Kasumi-1 (cell line): ENCODE measurements at places on chromosomes 5 and 9.

GRCh38 chr5:150204590-150204960 lies 14.7 kb downstream of the SLC6A7 start:
- no peak for DNase-seq

DNA sequence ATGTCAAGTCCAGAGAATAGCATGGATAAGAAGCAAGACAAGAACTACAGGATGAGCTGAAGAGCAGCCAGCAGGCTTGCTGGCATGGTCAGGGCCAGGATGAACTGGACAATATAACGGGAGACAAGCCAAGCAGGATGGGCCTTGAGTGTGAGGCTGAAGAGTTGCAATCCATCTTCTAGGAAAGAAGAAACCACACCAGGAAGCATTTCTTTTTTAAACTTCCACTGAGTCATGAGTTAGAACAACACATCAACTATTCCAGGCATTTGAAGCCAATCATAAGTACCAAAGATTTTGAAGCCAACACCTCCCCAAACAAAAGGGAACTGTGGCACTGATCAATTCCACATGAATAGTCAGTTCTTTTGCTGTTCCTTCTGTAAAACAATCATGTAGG lies 27.3 kb downstream of the SLC31A2 start:
- DNase-seq: no peak

GRCh38 chr5:142303565-142303964 lies 21.3 kb downstream of the SPRY4 start:
- no peak for DNase-seq

DNA sequence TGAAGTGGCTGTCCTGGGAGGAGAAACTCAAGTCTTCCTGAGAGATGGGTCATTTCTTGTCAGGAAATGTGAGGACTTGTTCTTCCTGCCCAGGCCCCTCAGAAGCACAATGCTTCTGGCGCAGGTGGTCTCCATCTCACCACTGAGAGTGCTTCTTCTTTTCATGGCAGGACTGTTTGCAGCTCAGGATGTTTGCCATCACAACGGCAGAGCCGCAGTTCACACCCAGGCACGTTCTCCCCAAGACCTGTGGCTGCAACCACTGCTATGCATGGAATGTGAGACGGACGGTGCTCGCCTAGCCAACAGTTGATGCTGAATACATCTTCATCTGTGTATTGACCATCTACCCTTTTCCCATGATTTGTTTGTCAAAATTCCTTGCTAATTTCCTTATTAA lies 216.3 kb downstream of the GADD45G start:
- no peak for DNase-seq

GRCh38 chr5:171581781-171582180 lies 162.3 kb downstream of the FGF18 start:
- DNase-seq: no peak

DNA sequence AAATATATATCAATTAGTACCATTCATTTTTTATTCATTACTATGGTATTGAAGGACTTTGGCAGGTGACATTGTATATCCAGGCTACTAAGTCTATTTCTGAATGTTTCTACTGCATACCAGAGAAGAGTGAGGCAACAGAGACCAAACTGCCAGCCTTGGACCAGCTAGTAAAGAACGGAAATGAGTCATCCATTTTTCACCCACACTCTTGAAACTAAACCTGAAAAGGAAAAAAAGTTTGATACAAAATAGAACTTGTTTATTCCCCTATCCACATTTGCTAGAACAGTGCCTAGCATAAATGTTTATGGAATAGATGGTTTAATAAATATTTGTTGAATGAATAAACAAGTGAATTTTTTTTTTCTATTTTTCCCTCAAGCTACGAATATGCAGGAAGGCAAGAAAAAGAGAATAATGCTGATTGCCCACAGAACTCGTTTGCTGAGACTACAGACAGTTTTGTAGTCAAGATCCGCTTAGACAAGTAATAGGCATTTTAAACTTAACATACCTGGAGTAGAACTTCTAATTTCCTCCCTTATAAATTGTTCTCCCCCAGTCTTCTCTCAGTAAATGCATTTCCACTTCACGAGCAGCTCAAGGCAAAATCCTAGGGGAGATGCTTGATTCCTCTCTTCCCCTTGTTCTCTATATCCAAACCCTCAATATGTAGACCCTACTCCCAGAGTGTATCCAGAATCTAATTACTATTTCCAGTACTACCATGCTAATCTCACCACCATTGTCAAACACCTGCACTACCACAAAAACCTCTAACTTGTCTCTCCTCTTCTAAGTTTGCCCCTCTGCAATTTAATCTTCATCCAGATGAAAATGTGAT lies 146.2 kb upstream of the RASA1 start:
- DNase-seq: peak; percentile 90

DNA sequence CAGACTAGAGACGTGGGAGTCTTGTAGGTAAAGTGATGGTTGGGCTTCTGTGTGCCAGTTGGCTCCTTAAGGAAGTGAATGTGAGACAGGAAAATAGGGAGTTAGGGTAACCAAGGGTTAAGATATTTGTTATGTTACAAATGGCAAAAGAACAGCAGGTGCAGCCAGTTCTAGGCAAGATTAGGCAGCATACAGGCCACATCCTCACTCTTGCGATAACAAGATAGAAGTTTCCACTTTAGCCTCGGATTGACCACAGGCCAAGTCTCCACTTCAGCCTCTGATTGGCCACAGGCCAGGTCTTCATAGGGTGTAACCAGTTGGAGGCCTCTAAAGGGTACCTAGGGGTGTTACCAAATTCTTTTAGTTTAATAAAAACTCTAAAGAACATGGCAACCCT lies 54.6 kb upstream of the ABCA1 start:
- DNase-seq: no peak

- DNase-seq: peak; percentile 3
Observed at GRCh38 chr5:83568186-83568585, 96.6 kb downstream of the VCAN start.

DNA sequence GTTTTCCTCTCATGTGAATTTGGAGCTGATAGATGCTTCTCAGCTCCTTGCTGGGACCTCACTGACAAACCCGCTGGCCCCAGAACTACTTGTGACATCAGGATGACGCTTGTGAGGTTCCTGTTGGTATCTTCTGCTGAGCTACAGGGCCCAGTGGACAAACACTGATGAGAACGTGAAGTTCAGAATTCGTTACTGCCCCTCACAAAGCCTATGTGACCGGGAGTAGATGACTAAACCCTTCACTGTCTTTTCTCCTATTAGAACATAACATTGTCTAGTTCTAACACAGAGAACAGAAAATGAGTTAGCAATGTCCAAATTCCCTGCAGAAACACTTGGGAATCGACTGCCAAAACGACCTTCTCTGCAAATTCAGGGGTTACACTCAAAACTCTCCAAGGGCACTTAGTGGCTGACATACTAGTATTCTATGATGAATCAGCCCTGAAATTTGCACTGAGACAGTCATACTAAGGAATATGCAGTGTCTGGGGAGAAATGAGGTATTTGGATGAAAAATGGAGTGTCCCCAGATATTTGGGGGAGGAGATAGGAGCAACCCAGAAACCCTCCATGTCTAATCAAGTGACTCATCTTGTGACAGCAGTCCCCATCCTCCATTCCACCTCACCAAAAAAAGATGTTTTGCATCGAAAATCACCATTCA lies 143.2 kb upstream of the TRIM32 start:
- no peak for DNase-seq

- DNase-seq: no peak
Observed at GRCh38 chr5:82885627-82886389, 191.4 kb downstream of the TMEM167A start.

DNA sequence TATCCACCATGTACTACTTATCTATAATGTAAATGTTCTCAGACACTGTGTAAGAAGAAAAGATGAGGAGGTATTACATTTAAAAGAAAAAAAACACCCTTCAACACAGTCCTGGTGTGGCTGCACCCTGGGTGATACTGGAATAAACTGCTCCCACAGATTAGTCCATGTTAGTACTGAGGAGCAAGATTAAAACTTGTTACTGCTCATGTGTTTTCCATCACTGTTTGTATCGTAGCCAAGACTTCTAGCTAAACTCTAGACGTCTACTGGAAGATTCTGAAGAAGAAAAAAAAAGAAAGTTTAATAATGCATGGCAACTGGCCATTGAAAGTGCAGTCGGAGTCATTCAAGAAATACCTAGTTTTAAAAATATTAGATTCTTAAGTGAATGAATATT lies at the start of gene ASPN:
ASPN (minus strand) TSS at position 178 of the 400 bp plus-strand sequence.
- DNase-seq: no peak

- DNase-seq: no peak
Observed at GRCh38 chr5:155952486-155953089, 374.4 kb upstream of the SGCD start.

- no peak for DNase-seq
Observed at GRCh38 chr5:141672841-141673813, 8.9 kb downstream of the ARAP3 start.

DNA sequence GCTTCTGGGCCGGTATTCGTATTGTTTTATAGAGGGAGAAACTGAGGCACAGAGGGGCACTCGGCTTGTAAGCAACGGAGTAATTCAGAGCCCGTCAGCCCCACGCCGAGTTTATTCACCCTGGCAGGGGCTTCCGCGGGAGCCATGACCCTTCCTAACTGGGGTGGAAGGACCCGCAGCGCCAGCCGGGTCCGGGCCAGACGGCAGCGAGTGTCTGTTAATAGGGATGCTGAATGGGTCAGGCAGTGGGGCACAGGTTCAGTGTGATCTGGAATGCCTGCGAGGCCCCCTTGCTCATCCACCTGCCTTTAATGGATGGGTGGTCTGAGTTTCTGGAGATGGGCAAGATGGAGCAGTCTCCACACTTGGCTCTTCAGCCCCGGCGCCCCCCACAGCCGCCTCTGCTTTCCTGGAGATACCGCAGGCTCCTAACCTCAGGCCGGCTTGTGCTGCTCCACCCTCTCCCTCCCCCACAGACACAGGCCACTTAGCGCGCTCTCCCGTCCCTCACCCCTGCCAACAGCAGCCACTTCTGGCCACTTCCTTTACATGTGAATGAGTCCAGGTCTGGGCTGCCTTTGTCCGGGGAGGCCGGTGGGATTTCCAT lies 147.1 kb downstream of the ERCC6L2 start:
- DNase-seq: no peak

- DNase-seq: no peak
Observed at GRCh38 chr5:157624144-157624543, 28.1 kb downstream of the SOX30 start.

DNA sequence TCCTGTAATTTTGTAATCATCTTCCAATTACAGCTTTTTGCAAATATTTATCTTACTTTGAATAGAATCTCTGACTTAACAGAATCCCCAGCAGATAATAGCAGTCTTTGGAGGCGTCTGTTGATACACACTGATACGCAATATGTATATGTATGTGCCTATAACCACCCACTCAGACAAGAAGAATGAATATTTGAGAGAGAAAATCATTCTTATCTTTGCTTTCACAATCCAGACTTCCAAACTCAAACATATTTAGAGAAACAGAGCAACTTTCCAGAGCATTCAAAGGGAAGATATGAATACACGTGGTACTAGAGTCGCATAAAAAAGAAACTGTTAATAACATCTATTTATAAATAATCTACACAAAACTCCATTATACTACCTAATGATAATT lies 6.1 kb downstream of the RORB start:
- DNase-seq: no peak

DNA sequence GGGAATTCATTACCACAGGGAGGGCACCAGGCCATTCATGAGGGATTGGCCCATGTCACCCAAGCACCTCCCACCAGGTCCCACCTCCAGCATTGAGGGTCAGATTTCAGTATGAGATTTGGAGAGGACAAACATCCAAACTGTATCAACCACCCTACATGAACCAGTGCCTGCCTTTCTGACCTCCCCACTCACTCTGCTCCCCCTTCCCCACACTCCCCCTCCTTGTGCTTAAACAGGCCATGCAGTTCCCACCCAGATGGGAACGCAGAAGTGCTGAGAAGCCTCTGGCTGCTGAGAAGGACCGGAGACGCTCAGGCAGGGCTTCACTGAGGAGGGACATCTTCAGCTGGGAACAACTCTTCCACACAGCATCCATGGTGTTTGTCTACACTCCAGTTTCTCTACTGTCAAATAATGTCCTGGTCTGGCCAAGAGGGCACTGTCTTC lies 30.0 kb upstream of the ADAMTS2 start:
- DNase-seq: no peak

DNA sequence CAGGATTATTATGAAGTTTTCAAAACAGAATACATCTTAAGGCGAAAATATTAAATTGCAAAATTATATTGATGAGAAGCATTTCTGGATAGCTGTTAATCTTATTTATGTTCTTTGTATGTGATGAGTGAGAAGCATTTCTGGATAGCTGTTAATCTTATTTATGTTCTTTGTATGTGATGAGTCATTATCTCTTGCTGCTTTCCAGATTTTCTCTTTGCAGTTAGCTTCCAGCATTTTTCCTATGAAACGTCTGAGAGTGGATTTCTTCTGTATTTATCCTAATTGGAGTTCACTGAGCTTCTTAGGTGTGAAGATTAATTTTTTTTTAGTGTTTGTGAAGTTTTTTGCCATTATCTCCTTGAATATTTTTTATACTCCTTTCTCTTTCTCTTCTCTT lies 8.2 kb downstream of the TMEM232 start:
- no peak for DNase-seq

- DNase-seq: no peak
Observed at GRCh38 chr5:109910874-109911273, 221.1 kb downstream of the MAN2A1 start.
